Foreskin melanocyte (primary cell): ENCODE measurements at places on chromosomes 3 and 15.
A peak's percentile ranks its signal among the peaks of the same experiment; 100 is the strongest.

GRCh38 chr3:143586576-143586975 lies 261.7 kb downstream of the SLC9A9 start:
- no peak for DNase-seq

- no peak for DNase-seq
These were observed 39.5 kb downstream of the GOLGA6A start for GRCh38 chr15:74042603-74043424.

DNA sequence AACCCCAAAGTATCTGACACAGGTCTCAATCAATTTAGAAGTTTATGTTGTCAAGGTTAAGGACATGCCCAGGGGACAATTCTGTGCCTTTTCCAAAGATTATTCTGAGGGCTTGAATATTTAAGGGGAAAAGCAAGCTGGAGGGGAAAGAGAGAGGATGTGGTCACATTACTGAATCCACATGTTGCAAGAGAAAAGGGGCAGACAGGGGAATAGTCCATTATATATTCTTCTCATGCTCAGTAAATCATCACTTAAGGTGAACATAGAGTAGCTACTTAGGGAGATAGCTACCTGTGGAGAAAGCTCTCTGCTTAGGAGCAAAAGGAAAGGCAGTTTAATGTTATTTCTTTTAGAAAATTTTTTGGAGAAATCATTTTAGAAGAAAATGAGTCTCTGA lies 751.6 kb downstream of the SI start:
- no peak for DNase-seq

DNA sequence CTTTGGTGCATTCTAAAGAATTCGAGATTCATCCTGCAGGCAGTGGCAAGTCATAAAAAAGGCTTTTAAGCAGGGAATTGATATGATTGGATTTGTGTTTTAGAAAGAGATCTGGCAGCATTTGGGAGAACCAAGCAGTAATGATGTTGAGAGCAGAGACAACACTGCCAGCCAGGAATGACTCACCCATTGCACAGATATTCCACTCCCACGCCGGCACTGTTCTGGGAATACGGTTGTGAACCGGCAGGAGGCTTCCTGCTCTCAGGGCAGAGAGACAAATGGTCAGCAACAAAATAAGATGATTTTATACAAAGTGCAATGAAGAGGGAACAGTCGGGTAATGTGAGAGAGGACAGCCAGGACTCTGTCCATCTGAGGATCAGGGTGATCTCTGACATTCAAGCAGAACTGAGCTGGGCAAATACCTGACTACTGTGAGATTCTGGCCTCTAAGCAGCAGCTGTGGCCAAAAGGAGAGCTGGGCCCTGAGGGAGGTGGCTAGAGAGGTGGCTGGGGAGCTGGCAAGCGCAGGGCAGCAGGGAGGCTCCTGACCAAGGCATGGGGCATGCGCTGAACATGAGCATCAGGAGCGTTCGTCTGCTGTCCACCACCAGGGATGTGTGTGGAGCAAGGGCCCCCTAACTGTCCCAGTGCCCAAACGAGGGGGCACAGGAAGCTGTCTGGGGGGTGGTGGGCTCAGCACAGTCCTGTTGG lies 56.1 kb upstream of the PLXNA1 start:
- DNase-seq, result peak; percentile 56

DNA sequence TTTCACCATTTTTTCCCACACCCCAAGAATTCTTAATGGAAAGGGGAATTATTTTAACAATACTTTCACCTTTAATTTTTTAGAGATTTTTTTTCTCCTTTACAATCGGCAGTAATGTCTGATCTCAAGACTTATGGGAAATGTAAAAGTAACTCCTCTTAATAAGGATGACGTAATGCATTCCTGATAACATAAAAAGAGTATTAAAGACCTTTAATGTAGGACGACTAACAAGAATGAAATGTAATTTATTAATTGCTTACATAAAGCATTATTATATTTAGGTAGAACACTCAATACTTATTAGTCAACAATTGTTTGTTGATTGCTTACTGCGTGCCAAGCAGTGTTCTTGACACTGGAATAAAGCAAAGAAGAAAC lies 416.8 kb upstream of the NAALADL2 start:
- no peak for DNase-seq

GRCh38 chr3:118818386-118818785 lies 216.3 kb downstream of the IGSF11 start:
- no peak for DNase-seq

DNA sequence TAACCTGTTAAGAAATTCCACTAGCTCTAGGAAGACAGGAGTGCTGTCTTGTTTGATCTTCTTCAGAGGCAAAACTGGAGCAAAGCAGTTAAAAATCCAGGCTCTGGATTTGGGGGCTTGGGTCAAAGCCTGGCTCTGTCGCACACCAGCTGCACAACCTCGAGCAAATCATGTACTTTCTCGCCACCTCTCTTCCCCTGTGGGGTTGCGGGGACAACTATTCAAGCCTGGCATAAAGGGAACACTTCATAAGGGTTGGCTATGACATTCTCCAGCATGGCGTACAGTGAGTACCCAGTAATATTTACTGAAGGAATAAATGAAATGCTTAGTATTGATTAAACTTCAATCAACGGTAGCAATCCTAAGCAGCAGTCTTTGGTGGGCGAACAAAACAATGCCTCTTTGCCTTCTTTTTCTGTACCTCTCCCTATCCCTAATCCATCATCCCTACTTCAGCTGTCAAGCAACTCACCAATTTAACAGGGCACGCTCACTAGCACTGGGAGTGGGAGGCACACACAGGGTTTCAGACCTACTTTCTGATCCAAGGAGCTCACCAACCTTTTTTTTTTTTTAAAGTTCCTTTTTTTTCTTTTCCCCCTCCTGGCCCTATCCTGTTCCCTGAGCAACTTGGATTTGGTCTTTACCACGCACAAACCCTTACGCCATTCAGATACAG lies 33.0 kb downstream of the GNB5 start:
- no peak for DNase-seq

DNA sequence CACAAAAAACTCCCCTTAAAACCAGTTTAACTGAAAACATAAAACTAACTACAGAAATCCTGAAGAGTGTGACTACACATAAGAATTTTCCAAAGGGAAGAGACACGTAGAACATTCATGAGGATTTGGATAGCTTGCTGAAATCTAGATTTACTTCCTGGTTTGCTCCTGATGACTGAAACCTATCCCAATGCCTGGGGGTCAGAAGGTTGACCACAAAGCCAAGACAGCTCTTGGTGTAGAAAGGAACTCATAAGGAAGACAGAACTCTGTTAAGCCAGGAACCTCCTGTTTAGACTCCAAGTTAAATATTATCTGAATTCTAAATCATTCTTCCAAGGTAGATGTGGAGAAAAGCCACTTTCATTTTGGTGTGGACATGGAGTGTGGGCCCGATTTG lies 92.8 kb downstream of the TFG start:
- DNase-seq, result no peak

DNA sequence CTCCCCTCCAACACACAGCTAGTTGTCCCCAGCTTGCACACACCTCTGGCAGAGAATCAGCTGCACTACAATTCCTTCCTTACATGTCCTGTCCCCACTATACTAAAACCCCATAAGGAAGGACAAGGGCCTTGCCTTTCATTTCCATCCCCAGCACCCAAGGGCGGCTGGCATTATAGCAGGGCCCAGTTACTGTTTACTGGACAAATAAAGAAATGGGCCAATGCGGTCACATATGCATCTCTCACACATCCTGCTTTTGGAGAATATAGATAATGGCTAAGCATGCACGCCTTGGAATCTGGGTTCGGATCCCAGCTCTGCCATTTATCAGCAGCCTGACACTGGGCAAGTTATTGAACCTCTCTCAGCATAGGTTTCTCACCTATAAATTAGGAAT lies 99.1 kb downstream of the DAPK2 start:
- DNase-seq, result no peak

GRCh38 chr3:133209871-133210550 lies 171.8 kb downstream of the TMEM108 start:
- peak; percentile 19 for DNase-seq

DNA sequence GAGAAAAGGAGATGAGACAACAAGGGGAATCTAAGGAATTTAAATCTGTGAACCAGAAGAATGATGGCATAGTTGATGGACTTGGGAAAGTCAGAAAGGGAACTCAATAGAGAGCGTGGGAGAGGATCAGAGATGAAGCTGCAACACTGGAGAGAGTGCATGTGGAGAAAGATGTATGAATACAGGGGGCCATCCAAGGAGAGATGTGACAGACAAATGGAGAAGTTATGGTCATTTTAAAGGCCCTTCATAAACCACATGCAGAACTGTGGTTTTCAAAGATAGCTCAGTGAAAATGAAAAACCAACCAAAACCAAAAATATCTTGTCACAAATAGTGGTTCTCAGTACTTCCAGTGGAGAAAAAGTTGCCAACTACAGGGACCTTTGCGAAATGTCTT lies 265.2 kb downstream of the SUCLG2 start:
- no peak for DNase-seq

GRCh38 chr15:62390791-62391640 lies 225.9 kb upstream of the C2CD4B start:
- peak; percentile 37 for DNase-seq

DNA sequence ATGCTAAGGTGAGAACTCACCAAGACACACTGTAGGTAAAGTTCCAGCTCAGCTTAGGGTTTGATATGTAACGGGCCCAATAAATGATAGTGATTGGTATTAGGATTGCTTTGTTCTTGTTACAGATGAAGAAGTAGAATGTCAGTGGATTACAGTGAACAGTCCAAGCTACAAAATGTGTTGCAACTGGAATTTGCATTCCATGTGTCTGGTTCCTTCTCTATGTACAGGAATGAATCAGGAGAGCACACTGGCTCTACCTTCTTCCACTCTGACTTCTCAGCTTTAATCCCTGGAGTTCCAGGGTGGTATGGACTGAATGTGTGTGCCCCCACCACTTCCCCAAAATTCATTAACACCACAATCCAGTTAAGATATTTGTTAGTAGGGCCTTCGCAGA lies 730.4 kb upstream of the CFAP20DC start:
- DNase-seq, result no peak

- no peak for DNase-seq
These were observed 3.0 kb downstream of the HDC start for GRCh38 chr15:50262533-50262932.

- DNase-seq, result no peak
These were observed 40.0 kb upstream of the TEX9 start for GRCh38 chr15:56325186-56325585.

DNA sequence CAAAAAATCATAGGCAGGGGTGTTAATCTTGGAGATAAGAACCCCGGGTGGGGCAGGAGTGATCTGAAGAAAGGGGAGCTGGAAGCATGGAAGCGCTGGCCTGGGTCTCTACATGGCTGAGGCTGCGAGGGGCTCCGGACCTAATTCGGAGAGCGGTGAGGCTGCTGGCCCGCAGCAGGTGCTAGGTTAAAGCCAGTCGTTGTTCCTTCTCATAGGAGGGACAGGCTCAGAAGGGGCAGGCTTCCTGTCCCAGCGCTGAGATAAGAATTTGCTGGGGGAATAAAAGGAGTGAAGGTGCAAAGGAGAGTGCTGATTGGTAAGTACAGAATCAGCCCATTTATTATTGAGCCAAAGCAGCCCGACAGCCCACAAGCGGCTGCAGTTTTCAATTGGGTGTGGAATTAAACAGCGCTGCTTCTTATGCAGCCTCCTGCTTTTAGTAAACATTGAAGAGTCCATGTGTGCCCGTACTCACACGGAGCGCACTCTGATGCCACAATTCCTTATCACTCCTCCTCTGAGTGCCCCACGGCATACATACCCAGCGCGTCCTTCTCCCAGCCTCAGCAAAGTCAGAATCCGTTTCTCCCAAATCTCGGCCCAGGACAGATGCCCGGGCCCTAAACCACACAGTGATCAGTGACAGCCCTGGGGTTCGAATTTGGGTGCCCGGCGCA lies 17.1 kb downstream of the CHST13 start:
- no peak for DNase-seq

- DNase-seq, result no peak
These were observed 560.8 kb downstream of the OCA2 start for GRCh38 chr15:27538325-27538724.

DNA sequence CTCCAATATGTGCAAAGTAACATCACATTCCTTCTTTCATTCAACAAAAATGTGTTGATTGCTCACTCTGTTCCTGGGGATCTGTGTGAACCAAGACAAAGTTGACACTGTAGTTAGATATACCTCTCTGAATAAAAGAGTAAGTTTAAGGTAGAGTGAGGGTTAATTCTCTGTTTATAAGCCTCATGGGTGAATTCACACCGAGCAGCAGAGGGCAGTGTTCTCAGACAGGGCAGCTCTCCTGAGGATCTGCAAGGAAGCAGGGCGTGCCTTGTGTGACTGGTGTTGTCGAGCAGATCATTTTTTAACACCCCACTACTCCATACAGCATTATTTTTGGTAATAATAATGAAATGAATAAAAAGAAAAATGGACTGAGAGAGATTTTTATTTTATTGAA lies 34.4 kb downstream of the PAQR9 start:
- DNase-seq, result peak; percentile 38

- no peak for DNase-seq
These were observed 357.9 kb downstream of the KCNH8 start for GRCh38 chr3:19506171-19506570.

DNA sequence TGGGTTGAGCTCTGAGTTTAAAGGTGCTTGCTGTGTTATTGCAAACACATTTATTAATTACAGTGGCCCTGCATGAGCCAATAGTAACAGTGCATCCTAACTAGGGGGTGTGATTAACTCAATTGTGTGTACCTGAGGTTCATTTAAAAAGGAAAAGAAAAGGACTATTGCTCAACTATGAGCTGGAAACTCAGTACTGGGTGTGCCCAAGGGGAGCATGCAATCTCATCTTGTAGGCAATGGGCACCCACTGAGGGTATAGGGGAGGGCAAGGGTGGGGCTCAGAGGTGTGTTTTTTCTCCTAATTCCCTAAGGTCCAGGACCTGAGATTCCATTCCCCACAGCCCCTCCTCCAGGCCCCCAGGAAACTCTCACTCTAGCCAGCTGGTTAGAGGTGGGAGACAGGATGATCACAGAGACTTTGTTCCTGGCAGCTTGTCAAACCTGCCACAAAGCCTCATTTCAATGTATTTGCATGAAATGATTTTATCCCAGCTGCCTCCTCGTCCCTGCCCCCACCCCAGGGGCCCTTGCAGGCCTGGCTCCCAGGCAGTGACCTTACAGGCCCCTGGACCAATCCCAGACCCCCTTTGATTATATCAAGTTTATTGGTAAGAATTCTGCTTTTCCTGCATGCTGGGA lies 220.7 kb downstream of the TBC1D2B start:
- DNase-seq, result no peak

DNA sequence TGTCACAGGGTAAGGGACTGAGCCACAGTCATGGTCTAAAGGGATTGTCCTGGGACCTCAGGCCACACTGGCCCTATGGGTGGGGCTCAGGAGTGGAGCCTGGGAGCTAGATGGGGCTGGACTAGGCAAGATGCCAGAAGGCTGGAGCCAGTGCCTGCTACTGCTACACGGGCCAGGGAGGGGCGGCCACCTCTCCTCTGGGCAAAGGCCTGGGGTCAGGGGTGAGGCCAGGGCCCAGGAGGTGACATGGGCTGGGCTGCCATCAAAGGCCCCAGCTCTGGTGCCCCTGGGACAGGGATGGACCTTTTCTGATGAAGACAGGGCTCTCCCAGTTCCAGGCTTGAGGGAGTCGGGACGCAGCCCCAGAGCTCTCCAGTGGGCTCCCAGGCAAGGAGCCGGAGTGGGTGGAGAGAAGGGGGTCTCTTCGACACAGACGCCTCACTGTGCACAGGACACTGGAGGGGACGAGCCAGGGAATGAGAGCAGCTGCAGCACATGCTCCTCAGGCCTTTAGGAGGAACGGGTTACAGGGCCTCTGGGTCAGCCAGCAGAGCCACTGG lies 62.1 kb upstream of the IQSEC1 start:
- DNase-seq, result no peak
